ENCODE measurements at places on chromosomes 2 and 18.

DNA sequence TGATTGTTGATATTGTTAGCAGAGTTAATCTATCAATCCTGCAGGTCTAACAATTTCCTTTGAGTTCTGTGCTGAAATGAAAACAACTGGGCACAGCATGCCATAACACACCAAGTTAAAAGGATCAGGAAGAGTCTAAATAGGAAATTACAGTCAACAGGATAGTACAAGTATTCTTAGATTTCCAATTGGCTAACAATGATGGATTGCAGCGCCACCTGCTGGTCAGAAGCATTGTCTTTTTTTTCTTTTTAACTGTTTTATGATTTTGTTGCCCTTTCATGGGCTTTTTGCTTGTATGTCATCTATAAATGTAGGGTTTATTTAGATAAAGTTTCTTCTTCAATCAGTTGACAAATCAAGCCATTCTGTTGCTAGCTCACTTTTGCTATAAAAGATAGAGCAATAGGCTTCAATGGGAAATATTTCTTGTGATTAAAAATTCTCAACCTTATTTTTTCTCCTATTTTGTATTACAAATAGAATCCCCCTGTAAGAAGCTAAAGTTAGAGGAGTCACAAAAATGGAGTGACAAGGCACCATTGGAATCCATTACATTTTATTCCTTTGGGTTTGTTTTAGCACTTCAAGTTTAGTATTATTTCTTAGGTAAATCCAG is 40.8 kb upstream of the RPRM start:
- no peak for DNase-seq

- no peak for DNase-seq
Measured at GRCh38 chr18:63664571-63664970, 2.9 kb upstream of the SERPINB3 start.

- no peak for DNase-seq
Measured at GRCh38 chr2:120653046-120653445, 82.6 kb upstream of the GLI2 start.

DNA sequence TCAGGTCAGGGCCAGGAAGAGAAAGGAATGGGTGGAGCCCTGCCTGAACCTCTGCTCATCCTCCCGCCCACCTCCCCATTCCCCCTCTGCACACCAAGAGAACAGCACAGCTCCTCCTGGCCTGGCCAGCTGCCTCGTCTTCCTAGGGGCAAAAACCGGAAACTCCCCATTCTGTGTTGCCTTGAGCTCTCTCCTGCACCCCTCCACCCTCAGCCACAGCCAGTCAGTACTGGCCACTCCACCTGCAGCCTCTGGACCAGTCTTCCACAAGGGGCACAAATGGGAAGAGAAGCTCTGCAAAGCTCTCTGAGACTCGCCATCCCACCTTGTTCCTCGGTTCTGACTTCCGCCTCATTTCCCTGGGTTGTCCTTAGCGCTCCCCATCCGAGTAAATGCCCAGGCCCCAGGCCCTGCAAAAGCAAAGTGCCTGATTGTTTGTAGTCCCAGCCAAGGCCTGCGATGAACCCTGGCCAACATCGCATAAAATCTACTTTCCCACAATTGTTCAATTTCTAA is 39.3 kb upstream of the SLC35G4 start:
- DNase-seq, result no peak

Data from cortex of kidney (tissue), 1 donor.